Mesendoderm (in vitro differentiated cells): ENCODE measurements at places on chromosomes 4 and X.
A peak's percentile ranks its signal among the peaks of the same experiment; 100 is the strongest.

DNA sequence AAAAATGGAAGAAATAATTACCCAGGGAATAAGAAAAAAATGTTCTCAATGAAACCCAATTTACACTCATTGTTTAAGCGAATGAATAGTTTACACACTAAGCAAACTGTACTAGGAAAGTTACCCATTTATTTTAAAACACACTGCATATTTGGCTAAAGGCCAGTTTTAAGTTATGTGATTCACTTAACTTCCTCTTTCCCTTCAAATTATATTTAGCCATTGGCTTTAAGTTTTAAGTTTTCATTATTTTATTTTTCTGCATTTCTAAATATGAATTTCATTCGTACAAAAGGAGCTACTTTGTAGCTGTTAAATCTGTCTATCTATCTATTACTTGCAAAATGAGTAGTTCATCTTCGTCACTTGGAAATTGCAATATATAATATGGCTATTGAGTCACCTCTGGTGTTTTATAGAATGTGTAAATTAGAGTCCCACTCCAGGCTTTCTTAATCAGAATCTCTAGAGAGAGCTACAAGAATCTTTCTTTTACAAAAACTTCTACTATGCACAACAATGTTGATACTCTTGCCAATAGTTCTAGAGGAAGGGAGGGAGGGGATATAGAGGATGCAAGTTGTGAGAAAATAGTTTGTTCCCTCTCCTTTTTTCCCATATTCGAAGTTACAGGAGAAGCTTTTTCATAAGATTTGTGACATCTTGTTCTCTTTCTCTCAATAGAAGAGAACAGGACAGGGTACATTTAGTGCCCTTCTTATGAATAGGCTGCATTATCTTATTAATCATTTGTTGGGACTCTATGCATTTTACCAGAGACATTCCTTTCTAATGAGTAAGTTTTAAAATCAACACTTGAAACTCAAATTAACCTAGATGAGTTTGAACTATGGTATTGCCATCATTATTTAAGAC, 41.8 kb downstream of the SULT1B1 start:
- no peak for DNase-seq

- no peak for DNase-seq
Measured at GRCh38 chrX:118714521-118714920, 12.9 kb upstream of the IL13RA1 start.

DNA sequence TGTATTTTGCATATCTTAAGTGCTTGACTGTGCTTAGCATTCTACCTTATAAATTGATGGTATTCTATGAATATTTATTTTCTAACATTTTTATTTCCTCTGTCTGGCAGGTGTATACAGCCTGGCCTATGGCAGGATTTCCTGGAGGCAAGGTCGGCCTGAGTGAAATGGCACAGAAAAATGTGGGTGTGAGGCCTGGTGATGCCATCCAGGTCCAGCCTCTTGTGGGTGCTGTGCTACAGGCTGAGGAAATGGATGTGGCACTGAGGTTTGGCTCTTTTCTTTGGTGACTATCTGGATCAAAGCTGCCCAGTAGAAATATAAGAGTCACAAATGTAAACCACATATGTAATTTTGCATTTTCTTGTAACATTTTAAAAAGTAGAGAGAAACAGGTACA, 6.5 kb upstream of the NUDT6 start:
- DNase-seq = no peak

DNA sequence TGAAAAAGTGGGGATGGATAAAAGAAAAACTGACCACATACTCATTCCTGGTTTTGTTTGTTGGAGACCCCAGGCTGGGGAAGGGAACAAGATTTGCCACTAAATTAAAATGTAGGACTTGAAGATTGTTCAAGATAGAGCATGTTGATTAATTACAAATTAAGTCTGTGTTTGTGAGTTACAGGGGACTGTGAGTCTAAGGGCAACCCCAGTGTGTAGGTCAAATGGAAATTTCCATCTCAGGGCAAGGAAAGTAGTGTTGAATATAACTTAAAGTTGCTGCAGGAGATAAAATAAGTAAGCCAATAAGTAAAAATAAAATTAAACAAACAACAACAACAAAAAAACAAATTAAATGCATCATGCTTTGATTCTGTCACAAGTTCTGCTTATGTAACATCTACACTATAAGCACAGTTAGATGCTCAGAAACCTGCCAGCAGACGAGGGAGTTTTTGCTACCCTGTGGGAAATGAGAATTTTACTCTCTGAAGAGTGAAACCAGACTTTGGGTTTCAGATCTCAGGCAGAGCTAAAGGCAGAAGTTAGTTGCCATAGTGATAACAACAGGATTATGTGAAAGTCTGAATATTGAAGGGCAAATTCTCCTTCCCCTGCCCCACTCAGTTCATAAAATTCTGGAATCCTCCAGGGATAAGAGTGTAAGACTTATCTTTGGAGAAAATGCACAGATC, 352.3 kb downstream of the GRXCR1 start:
- DNase-seq = no peak

GRCh38 chrX:65757943-65758342, 90.5 kb downstream of the MSN start:
- no peak for DNase-seq

GRCh38 chr4:7275490-7276154, 83.3 kb downstream of the SORCS2 start:
- no peak for DNase-seq

DNA sequence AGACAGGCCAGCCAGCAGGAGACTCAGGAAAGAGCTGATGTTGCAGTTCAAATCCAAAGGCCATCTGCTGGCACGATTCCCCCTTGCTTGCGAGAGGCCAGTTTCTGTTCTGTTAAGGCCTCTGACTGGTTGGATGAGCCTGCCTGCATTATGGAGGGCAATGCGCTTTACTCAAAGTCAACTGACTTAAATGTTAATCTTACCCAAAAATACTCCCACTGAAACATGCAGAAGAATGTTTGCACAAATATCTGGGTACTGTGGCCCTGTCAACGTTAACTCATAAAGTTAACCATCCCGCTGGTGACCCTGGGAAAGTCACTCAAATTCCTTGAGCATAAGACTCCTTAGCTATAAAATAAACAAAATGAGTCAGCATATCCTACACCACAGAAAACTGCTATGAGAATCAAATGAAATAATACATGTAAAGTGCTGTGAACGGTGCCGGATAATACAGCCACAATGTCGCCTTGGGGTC, 326.4 kb downstream of the EVC2 start:
- DNase-seq = no peak

DNA sequence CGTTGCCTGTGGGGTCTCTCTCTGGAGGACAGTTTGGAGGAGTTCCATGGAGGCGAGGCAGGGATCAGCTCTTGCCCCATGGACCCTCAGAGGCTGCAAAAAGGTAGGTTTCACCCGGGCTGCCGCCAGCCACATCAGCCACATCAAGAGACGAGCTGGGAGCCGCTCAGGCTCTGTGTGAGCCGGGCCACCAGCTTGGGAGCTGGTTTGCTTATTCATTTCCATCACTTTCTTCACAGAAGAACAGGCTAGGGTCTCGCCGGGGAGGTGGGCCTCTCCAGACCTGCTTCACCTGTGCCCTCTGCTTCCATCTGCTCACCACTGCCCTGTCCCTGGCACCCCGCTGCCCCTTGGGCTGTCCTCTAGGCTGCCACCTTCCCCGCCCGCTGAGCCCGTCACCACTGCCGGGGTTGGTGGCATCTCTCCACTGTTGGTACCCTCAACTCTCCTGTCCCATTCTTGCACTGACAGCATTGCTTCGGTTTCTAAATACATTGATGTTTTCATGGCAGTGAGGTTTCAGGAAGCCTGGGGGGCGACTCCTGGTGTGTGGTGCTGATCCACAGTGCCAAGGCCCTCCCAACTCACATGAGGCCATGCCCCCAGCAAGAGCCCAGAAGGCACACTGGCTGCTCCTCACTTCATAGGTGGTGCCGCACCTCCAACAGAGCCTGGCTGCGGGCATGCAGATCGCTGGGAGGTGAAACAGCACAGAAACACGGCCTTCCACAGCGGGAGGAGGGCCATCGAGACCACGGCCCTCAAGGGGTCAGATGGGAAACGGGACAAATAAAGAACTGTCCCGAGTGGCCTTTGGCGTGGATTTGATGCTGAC, 4.5 kb upstream of the TREX2 start:
- DNase-seq = no peak

DNA sequence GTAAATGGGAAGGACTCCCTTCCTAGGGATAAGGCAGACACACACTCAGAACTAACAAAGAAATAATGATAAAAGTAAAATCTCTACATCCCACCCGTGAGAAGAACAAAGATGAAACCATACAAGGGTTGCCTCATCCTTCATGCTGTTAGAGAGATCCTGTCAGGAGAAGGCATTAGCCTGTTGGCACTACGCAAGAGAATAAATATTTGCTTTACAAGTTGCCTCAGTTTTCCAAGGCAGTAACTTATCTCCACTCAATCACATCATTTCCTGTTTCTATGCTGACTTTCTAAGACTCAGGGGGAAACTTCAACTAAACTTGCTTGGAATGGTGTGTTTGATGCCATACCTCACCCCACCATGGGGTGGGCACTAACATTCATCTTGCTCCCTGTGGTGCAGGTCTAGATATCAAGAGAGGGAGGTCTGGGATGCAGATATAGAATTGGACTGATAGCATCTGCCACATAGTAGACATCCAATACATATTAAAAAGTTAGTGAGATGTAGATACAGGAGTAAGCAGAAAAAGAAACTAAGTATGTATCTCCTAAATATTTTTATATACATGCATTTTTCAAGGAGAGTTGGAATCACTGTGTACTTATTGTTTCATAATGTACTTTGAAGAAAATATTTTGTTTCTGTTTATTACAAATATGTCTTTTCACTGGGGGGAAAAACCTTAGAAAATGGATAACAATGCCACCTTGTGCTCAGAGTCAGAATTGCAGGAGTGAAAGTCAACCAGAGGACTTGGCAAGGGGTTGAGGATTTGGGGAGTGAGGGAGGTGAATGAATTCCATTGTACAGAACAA, 57.2 kb upstream of the BEX4 start:
- peak; percentile 49 for DNase-seq

- no peak for DNase-seq
Measured at GRCh38 chr4:142164767-142165500, 528.6 kb downstream of the IL15 start.

- DNase-seq = no peak
Measured at GRCh38 chr4:7224001-7224400, 31.7 kb downstream of the SORCS2 start.

DNA sequence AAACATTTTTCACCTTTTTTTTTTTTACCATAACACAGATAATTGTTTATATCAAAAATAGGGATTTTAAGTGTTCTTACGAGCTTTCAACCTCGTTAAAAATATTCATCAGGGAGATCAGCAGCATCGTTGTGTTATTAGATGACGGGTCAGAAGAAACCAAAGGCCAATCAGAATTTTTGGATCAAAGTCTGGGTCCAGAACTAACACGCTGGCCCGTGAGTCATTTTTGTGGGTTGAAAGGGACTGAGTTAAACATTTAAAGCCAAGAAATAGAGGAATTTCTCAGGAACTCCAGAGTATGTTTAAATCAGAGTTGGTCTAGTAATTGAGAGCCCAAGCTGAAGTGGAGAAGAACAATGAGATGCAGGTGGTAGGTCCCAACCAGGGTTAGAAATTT, 170.8 kb downstream of the TLL1 start:
- DNase-seq = no peak

- DNase-seq = no peak
Measured at GRCh38 chr4:147813109-147813773, 81.4 kb downstream of the ARHGAP10 start.

DNA sequence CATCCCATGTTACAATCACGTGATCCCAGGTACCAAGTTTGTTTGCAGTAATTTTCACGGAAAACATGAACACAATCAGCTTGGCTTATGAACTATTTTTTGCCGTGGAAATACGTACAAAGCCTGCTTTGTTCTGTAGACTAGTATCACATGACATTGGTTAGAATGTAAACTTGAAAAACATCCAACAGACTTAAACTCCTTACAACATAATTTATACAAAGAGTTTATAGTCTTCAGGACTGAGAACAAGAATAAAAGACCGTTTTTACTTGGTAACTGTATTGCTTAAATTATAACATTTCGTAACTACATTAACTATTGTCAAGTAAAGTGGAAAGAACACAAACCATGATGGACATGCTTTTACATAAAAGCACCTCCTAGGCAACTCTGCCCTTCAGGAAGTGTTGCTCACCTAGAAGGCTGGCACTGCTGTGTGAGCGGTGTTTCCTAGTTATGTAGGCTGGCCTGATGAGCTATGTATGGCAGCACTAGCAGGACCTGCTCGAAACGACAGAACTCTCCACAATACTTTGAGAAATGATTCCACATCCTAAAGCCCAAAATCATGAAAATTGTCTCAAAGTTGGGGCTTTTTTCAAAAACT, 41.8 kb upstream of the WDR1 start:
- no peak for DNase-seq

DNA sequence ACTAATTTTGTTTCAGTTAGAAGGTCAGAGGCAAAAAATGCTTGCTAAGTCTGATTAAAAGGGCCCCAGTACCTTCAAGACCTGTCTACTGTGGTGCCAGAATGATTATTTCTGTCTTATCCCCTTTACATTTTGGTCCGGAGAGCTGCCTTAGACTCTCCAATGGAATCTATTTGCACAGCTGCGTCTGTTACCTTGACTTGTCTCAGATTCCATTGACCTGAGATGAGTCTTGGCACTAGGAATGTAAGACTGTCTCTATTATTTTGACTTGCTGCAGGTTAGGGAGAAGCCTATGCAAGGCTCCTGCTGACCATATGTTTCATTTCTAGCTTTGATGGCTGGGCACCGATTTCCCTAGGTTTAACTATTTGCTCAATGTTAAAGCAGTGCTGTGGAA, 457.6 kb downstream of the KCTD8 start:
- DNase-seq = peak; percentile 7

DNA sequence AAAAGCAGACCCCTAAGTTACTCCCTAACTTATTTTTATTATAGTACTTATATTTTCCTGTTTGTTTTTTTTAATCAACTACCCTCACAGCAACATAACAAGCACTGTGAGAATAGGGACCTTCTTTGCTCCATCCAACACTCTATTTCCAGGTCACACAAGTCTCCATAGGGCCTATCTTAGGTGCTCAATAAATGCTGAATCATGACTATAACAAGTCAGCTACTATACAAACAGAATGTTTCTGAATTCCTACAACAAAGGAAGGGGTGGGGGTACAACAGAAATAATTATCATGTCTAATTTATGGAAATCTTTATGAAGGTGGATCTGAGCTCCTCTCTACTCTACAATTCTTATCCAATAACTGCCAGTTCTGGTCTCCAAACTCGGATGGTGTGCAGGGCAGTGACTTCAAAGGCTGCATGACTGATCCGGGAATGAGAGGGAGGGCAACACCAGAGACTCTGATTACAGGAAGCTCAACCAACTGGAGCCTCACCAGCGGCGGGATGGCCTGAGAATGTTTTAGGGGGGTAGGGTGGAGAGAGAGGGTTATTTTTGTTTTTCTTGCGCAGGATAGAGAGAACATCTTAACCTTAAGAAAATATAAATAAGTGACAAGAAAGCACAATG, 71.1 kb downstream of the HADH start:
- DNase-seq = no peak

GRCh38 chr4:102625232-102625930, 124.2 kb downstream of the NFKB1 start:
- peak; percentile 62 for DNase-seq
